ENCODE measurements at places on chromosomes 13 and 19.
A peak's percentile ranks its signal among the peaks of the same experiment; 100 is the strongest.

- peak; percentile 59 for DNase-seq
These were observed 337 bp upstream of the FXYD7 start for GRCh38 chr19:35142606-35143230.

DNA sequence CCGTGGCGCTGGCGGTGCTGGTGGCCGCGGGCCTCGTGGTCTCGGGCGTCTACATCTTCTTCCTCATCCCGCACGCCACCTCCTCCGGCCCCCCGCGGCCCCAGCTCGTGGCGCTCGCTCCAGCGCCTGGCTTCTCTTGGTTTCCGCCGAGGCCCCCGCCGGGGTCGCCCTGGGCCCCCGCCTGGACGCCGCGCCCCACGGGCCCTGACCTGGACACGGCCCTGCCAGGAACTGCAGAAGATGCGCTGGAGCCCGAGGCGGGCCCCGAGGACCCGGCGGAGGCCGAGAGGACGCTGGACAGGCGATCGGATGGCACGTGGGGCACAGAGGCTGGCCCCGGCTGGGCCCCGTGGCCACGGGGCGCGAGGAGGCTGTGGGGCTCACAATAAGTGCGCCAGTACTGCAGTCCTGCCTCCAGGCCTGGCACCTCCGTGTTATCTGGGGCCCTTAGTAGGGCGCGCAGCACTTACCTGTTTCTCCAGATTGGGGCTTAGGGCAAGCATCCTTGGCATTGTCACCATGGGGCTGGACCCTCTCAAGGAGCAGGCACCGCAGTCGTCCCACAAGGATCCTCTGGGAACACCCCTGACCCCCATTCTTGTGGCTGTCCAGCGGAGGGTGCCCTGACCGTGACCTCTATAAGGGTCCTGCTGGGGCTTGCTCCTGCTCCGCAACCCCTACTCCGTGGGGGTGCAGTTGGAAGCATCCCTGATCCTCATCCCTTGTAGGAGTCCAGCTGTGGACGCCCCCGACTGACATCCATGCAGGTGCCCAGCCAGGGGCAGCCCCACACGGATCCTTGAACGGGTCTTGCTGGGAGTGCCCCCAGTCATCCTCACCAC lies 1.5 kb downstream of the RNF225 start:
- no peak for DNase-seq

DNA sequence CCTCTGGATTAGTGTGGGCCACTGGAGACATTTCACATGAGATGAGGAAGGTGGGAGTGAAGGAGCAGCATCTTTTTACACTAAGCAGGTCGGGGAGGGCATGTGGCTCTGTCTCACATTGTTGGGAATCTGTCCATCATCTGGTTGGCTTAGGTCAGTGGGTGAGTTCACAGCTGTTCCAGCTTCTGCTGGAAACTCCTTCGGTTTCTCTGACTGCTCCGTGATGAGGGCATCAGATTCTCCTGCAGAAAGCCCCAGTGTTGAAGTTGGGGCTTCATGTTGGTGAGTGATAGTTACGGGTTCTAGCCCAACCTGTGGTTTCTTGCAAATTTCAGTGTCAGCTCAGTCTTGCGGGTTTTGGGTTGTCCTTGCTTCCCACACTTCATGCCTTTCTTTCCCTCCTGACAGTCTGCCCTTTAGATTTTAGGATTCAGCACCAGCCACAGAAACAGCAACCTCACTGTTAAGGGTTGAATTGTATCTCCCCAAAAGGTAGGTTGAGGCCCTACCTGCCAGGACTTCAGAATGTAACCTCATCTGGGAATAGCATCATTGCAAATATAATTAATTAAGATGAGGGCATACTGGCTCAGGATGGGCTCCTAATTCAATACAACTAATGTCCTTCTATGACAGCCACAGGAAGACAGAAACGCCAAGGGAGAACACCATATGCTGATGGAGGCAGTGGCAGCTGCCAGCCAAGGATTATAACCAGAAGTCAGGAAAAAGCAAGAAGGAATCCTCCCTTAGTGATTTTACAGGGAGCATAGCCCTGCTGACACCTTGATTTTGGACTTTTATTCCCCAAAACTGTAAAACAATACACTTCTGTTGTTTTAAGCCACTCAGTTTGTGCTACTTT lies 7.6 kb upstream of the ALOX5AP start:
- no peak for DNase-seq

GRCh38 chr13:23918208-23918607 lies 20.9 kb upstream of the C1QTNF9B start:
- no peak for DNase-seq

- DNase-seq = no peak
These were observed 129.0 kb upstream of the SPRY2 start for GRCh38 chr13:80469853-80470381.

- no peak for DNase-seq
These were observed 48.8 kb upstream of the TPM4 start for GRCh38 chr19:16027528-16027927.

DNA sequence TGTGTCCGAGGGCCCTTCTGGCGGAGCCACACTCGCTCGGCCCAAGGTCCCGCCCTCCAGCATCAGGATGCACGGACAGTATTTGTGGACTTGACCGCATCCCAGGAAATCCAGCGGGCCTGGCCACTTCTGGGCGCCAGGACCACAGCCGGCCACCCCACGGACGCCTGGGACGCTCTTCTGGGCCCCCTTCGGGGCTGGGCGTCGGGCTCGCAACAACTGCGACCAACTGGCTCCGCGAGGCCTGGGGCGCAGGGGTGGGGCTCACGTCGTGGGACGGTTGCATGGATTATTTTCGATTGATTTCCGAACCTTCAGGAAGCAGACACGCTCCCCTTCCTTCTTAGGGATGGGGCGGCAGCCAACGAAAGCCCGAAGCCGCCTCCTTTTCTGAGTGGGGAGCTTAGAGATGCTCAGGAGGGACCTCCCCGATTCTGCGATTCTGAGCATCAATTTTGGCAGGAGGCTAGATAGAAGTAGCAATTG lies 521 bp upstream of the NUP58 start:
- DNase-seq = no peak

- DNase-seq = no peak
These were observed 161.4 kb downstream of the EFNB2 start for GRCh38 chr13:106373989-106374572.

DNA sequence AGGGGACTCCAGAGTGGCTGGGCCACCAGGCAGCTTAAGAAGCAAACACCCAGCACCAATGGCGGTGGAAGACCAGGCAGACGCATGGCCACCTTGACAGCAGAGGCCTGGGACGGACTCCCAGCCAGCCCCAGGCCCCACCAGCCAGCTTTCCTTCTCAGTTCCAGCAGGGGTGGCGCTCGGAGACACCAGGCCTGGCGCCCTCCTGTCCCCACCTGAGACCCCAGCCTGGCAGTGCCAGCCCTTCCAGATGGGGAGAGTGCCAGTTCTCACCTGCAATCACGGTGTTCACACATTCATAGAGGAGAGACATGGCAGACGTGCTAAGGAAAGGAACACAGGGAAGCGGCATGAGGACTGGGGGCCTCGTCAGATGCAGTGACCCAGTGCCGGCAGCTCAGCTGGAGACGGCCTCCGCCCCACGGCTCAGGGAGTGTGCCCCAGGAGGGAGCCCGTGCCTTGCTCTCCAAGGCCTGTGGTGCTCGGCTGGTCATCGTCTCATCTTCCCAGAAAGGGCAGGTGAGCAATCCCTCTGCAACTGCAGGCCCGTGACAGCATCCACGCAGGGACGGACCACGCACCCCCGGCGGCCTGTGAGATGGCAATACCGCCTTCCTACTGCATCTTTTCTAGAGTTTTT lies 24.4 kb downstream of the AP3D1 start:
- DNase-seq = no peak

GRCh38 chr13:110421696-110422385 lies 114.8 kb downstream of the COL4A2 start:
- DNase-seq = no peak

DNA sequence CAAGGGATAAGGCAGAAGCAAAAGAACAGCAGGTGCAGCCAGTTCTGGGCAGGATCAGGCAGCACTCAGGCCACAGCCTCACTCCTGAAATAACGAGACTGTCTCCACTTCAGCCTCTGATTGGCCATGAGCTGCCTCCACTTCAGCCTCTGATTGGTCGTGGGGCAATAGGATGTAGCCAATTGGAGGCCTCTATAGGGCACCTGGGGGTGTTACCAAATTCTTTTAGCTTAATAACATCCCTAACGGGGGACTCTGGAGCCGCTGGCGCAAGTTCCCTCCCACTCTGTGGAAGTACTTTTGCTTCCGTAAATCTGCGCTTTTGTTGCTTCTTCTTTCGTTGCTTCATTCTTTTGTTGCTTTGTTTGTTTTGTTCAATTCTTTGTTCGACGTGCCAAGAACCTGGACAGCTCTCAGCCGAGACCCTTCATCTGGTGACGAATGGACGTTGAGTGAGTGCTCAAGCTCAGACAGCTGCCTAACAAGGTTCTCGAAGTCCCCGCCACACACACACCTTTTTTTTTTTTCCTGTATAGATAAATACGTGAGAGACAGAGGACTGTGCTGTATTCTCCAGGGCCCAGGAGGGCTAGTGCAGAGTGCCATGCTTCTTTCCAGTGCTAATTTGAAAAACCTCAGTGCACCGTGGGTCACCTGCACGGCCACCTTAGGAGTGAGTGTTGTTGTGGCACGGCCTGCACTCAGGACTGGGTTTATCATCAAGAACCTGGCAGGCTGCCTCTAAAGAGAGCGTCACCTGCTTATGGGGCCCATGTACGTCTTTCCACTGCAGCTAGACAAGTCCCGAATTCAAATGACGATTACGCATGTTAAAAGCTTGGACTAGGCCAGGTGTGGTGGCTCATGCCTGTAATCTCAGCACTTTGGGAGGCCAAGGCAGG lies 32.0 kb upstream of the TUBGCP3 start:
- no peak for DNase-seq

DNA sequence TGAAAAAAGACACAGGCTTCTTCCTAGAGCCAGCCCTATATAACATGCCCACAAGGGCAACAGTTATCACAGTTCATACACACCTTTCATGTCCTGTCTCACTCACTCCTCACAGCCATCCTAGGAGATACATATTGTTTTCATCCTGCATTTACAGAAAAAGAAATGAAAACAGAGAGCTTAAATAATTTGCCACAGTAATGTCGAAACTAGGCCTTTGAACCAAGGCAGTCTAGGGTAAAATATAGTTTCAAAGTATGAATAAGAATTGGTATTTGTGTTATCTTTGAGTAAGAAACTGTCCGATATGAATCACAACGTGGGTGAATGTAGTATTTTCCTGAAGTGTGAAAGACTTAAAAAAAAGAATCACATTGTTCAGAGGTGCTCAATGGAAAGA lies 26.8 kb downstream of the CLDN10 start:
- no peak for DNase-seq

- DNase-seq = no peak
These were observed 170.0 kb upstream of the KL start for GRCh38 chr13:32845952-32846950.

- DNase-seq = no peak
These were observed 195.7 kb upstream of the IPO5 start for GRCh38 chr13:97757807-97758206.

GRCh38 chr19:33388231-33388724 lies 14.8 kb downstream of the CEBPG start:
- DNase-seq = no peak
